Lower leg skin (tissue), 4 donors: ENCODE measurements at places on chromosomes 7 and 10. TPM values are rescaled to one million over a fixed set of nuclear protein-coding genes. Genes with fewer than 3 reads are reported as not detected.
A peak's percentile ranks its signal among the peaks of the same experiment; 100 is the strongest.

GRCh38 chr10:21314906-21315644, 210.4 kb downstream of the SKIDA1 start:
- DNase-seq, result peak; percentile 41

- no peak for DNase-seq
These were observed 104.6 kb downstream of the PROSER2 start for GRCh38 chr10:11927746-11928145.

DNA sequence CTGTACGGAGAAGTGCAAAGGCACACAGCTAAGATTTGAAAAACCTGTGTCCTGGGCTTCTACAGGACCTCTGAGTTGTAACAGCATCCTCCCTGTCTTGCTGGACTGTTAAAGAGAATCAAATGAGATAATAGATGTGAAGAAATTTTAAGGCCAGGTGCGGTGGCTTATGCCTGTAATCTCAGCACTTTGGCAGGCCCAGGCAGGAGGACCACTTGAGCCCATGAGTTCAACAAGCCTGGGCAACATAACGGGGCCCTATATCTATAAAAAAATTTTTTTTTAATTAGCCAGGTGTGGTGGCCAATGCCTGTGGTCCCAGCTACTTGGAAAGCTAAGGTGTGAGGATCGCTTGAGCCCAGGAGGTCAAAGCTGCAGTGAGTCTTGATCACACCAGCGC, 2.9 kb upstream of the ARHGAP21 start:
- DNase-seq, result no peak

The GRM3 gene
- total RNA-seq, result not detected
